NCI-H2171 treated with DMSO at 0.1 percent for 48 hours (cell line): ENCODE measurements at places on chromosomes 2 and 18.

- DNase-seq: peak; percentile 49
Observed at GRCh38 chr2:130341562-130342019, 1.1 kb upstream of the IMP4 start.

GRCh38 chr2:139805441-139805840 lies 1025.3 kb upstream of the NXPH2 start:
- peak; percentile 98 for DNase-seq

DNA sequence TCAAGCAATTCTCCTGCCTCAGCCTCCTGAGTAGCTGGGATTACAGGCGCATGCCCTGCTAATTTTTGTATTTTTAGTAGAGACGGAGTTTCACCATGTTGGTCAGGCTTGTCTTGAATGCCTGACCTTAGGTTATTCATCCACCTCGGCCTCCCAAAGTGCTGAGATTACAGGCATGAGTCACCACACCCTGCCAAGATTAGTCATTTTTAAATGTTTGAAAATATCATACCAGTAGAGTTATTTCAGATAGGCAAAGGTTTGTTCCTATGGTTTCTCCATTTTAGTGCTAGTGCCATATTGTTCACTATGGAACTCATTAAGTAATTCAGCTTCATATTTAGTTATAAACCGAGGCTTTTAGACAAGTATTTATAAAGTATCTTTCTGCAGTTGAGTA lies 52.3 kb downstream of the HIBCH start:
- no peak for DNase-seq

- peak; percentile 16 for DNase-seq
Observed at GRCh38 chr2:37337620-37338280, 6.7 kb upstream of the QPCT start.

DNA sequence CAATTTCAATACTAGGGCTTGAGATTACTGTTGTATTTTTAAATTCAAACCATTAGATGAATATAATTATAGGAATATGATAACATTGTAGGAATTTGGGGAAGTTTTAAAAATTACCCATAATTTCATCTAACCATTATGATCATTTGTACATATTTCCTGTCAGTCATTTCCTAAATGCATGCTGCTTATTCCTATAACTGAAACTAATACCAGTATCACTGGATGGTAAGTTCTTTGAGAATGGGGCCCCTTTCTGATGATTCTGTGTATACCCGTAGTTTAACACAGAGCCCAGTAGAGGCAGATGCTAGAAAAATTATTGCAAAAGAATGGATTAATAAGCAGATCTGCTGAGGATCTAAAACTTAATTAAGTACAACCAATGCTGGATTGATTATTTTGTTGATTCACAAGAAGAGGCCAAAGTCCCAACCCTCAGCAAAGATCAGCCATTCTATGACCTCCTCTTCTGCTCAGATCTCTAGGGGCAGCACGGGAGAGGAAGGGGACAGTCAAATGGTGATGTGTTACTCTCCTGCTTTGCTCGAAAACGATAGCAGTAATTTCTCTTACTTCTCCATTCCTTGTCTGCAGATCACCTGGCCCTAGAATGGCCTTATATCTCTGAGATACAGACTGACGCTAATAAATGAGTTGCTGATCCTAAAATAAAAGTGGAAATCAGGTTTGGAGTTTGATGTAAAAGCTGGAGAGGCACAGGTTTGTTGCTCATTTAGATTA lies 69.5 kb upstream of the PELI1 start:
- no peak for DNase-seq
